Activated CD4-positive, alpha-beta T cell treated with anti-CD3 and anti-CD28 coated beads, Interleukin-2, amount 50 U/mL, for 48 hours (primary cell): ENCODE measurements at places on chromosomes 2 and 18.

- DNase-seq: no peak
Measured at GRCh38 chr2:39202639-39203369, 41.0 kb downstream of the CDKL4 start.

DNA sequence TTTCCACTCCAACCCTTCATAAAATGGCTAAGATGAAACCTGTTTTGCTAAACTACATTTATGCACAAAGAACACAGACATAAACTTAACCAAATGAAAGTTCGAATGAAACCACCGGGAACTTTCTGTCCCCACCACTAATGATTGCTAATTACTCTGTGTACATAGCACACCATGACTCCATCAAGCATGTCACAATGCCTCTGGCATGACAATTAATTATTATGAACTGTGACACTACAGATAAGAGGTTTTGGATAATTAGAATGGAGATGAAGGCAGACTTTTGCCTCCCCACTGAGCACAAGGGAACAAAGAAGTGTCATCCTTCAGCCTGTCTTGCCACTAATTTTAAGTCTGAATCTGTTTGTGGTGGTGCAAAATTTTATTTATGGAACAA, 1.5 kb downstream of the DAPL1 start:
- DNase-seq: no peak

- no peak for DNase-seq
Measured at GRCh38 chr18:58402951-58403702, 225.8 kb downstream of the ALPK2 start.

DNA sequence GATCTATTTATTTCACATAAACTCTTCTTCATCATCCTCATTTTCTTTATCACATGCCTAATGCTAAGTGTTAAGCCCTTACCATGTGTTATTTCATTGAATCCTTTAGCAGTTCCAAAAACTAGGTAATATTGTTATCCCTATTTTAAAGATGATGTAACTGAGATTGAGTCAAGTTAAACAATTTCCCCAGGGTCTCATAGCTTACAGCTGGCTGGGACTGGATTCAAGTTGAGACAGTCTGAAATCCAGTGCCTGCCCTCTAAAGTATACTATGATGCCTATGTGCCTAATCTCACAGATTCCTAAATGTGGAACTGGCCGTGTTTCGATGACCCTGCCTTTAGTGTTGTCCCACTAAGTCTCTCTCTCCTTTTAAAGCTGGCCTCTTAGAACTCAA, 108.5 kb downstream of the MAP2 start:
- no peak for DNase-seq

- DNase-seq: no peak
Measured at GRCh38 chr18:55672574-55673361, 84.8 kb upstream of the TCF4 start.

- DNase-seq: no peak
Measured at GRCh38 chr2:223896833-223897311, 48.3 kb downstream of the WDFY1 start.

- DNase-seq: no peak
Measured at GRCh38 chr2:241637795-241638660, 535 bp downstream of the ATG4B start.

DNA sequence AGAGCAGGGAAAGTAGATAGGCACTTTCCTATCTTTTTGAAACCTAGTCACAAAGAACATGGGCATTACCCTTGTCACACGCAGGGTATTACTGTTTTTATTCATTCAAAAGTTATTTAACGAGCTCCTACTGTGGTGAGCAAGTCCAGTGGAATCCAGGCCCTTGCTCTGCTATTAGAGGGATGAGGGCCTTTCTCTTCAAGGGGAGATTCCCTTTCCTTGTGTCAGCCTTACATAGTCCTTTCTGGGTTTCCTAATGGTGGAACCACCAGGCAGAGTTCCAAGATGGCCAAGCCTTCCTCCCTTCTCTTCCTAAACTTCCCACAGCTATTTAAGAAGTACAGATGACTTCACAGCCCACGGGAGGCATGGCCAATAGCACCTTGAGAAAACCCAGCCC, 64.6 kb downstream of the SPTBN1 start:
- no peak for DNase-seq

GRCh38 chr2:10646153-10646552, 43.6 kb downstream of the NOL10 start:
- DNase-seq: no peak

DNA sequence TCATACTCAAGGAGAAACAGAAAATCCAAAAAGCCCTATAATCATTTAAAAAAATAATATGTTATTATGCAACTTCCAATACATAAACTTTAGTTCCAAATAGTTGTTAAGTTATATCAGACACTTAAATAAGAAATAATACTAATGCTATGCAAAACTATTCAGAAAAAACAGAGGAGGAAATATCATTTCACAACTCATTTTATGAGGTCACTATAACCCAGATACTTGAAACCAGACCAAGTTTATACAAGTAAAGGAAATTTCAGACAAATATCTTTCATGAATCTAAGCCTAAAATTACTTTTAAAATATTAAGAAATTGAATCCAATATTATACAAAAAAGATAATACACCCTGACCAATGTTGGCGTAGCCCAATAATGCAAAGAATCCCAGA, 260.8 kb downstream of the CD226 start:
- DNase-seq: no peak

DNA sequence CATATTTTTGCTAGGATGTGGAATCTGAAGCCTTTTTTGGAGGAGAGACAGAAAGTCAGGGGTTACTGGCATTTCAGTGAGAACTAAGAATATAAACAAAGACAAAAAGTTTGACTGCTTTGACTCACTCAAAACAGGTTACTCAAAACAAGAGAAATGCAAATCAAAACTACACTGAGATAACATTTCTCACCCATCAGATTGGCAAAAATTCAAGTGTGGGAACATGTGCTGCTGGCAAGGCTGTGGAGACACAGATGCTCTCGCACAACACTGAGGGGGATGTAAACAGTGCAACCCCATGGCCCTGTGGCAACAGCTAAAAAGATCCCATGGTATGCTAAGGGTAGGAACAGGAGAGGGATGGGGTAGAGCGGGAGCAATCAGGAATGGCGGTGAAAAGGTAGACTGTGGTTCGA, 86.6 kb downstream of the DTNB start:
- peak; percentile 39 for DNase-seq

DNA sequence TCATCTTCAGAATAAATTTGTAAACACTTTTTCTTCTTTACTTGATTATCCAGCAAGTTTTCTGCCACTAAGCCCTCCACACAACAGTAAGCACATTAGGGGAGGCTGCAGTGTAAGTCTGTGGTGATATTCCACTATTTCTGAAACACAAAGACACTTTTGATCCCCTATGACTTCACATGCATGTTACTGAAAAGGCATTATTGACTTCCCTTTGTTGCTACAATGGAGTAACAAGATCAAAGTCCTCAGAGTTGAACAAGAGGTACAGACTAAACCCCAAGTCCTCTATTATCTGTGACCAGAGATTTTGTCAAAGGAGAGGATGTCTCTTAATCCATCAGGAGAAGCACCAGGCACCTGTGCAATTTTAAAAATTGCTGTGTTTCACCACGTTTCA, 157.9 kb downstream of the CD226 start:
- DNase-seq: no peak

DNA sequence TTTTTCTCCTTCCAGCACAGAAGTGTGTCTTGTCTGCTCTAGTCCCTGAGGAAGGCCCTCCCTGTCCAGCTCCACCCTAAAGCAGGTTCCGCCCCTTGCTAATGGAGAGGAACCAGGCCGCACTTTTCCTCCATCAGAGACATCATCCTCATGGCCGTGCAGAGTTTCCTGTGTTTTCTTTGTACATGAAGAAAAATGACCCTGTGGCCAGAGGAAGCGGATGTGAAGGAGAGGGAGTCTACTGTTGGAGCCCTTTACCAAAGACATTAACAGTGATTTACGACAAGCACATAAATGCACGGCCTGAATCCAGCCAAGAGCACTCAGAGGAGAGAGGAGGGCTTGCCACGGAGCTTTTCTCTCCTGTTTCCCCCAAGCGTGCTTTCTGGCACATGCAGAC, 109.5 kb downstream of the RNF144A start:
- DNase-seq: no peak

- DNase-seq: no peak
Measured at GRCh38 chr2:185466915-185467314, 271.7 kb upstream of the FSIP2 start.

- no peak for DNase-seq
Measured at GRCh38 chr2:62055724-62056336, 140.1 kb upstream of the B3GNT2 start.

DNA sequence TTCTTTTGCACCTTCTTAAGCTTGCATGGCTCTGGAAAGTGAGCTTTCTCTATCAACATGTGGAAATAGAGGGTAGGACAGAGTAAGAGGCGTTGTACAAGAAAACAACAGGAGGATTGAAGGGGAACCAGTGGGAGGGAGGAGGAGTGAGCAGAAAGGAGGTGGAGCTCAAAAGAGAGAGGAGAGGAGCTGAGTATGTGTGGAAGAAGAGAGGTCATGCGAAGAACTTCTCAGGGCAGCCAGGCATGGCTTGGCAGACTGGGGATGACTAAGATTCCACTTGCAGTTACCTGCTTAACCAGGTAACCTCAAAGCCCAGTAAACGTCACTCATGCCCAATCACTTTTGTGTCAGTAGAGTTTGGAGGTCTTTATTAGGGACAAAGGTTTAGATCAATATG, 105.1 kb downstream of the BCL2L11 start:
- DNase-seq: no peak

DNA sequence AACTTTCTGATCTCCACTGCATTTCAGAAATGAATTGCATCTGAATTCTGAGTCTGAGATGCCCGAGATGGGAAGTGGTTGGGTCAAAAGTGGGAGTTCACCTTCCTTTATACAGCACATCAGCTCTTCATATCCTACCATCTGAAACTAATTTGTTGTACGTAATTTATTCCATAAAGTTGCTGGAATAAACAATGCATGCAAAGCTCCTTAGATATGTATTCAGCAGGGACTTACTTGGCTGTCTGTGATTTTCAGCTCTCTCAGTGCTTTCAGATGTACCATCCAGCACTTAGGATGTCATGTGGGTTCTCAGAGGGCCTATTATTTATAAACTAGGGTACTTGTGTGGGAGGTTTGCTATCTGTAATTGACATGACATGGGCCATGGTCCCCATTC, 46.9 kb upstream of the EFEMP1 start:
- no peak for DNase-seq

DNA sequence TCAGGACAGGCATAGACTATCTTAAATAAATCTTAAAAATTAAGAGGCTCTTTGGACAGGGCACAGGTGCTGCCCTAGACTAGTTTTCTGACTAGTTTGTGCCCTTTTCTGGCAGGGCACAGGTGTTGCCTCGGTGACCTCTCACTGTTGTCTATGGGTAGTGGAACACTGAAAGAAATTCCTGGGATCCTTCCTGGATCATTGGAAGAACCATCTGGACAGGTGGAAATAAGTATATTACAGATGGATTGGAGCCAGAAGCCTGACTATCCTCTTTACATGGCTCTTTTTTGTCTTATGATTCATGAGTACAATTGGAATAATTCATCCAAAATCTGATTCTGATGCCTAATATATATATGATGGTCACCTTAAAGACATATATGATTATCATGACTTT, 286.6 kb downstream of the RIT2 start:
- no peak for DNase-seq
